ENCODE measurements at places on chromosomes 11 and 22.

GRCh38 chr22:18077639-18078328 lies at the start of gene PEX26:
Gene PEX26, plus strand, starts transcription at chr22:18077990. Its CDS starts 387 bp downstream, at chr22:18078377.
- peak; percentile 97 for DNase-seq

DNA sequence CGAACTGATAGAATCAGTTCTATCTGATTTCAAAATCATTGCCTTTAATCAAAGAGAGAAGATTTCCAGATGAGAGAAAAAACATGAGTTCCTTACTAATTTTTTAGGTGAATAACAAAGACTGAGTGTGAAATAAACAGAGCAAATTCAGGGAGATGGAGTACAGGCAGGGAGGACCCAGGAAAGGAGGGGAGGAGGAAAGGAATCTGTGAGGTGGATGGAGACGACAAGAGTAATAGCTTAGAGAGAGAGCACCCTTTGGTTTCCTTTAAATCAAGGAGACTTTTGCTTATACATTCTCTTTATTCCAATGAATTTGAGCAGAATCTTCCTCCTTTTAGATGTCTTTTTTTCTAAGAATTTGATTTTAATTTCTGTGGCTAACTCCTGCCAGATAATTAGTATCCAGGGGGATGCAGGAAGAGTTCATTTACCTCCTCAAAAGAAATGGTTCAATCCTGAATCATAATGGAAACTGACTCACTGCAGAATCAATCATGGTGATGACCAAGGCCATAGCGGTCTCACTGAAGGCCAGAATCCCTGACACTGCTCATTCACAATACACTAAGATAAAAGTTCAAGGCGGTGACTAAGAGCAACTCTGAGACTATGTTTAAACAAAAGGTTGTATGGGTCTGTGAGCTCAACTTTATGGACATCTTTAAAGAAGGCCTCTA lies 234.0 kb upstream of the ZC3H12C start:
- DNase-seq: no peak

- DNase-seq: no peak
Observed at GRCh38 chr22:27772081-27772983, 29.2 kb downstream of the MN1 start.

GRCh38 chr11:20247591-20248007 lies 87.3 kb upstream of the DBX1 start:
- no peak for DNase-seq

- no peak for DNase-seq
Observed at GRCh38 chr11:101914341-101914737, 471 bp upstream of the CEP126 start.

DNA sequence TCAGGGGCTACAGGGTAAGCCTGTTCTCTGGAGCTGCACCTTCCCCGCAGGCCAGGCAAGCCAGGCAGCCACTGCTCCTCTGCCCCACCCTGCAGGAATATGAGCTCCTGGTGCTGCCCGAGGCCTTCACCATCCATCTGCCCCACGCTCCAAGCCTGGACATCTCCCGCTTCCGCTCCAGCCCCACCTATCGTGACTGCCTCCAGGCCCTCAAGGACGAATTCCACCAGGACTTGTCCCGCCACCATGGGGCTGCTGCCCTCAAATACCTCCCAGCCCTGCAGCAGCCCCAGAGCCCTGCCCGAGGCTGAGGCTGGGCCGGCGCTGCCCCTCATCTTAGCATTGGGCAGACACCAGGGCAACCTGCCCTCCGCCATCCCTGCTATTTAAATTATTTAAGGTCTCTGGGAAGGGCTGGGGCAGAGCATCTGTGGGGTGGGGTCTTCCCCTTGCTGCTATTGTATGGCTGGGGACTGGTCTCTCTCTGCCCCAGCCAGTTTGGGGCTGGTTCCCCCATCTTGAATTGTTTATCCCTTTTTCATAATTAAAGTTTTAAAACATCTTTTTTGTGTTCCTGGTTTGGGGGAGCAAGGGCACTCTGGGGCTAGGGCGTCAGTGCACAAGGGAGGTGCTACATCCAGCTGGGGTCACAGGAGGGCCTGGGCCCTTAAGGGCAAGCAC lies 6.2 kb downstream of the LARGE2 start:
- DNase-seq: no peak

DNA sequence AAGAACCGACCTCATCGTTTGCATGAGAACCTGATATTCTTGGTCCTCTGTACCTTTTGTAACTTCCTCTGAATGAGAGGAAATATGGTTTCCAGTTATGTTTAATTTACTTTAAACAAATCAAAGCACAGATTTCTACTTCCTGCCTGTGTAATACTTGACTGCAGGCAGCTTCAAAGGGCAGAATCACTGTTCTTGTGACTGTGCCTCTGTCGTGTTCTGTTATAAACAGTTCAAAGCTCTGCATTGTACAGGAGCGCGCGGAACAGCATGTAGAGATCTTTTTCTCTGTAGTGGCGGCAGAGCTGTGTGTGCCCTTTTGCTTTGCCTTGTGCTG lies 73.2 kb upstream of the CLDN5 start:
- DNase-seq: peak; percentile 36

All from activated CD4-positive, alpha-beta T cell treated with anti-CD3 and anti-CD28 coated beads, Interleukin-2, Interleukin-6, amounts not matched to agents 100 ng/mL and 50 ng/mL, durations not matched to agents 16 hours and 8 hours (primary cell).